Caki2 (cell line): ENCODE measurements at places on chromosomes 2 and 18. TPM values are rescaled to one million over a fixed set of nuclear protein-coding genes. Genes with fewer than 3 reads are reported as not detected.

The HOXD4 gene
- 0.17 TPM in 1 of 2 replicates, not detected in the other for total RNA-seq

DNA sequence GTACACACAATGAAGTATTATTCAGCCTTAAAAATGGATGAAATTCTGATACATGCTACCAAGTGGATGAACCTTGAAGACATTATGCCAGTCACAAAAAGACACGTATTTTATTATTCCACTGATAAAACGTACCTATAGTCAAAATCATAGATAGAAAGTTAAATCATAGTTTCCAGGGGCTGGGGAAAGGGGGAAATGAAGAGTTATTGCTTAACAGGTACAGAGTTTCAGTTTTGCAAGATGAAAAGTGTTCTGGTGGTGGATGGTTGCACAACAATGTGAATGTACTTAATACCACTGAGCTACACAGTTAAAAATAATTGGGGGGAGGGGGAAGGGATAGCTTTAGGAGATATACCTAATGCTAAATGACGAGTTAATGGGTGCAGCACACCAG, 279.0 kb upstream of the STON1 start:
- no peak for DNase-seq

The CBLN2 gene
- not detected in 2 replicates for total RNA-seq

The FBXO48 gene
- 0.44 and 0.52 TPM in 2 replicates for total RNA-seq

- DNase-seq, result no peak
Observed at GRCh38 chr2:23547725-23548124, 162.7 kb downstream of the KLHL29 start.
